ENCODE measurements at places on chromosomes 6 and 20.

DNA sequence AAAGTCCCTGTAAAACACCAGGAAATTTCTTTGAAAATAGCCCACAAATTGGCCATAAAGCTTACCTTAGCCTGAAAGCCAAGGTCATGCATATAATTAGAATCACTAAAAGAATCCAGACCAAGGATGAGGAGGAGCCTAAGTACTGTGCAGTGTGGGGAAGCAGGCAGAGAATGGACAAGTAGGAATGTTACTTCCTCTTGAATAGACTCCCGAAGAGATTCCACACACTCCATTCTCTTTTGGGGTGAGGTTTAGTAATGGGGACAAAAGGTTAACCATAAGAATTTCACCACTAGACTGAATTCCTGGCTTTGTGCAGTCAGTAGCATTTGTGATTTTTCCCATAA is 27.5 kb upstream of the MARCKS start:
- DNase-seq = no peak

DNA sequence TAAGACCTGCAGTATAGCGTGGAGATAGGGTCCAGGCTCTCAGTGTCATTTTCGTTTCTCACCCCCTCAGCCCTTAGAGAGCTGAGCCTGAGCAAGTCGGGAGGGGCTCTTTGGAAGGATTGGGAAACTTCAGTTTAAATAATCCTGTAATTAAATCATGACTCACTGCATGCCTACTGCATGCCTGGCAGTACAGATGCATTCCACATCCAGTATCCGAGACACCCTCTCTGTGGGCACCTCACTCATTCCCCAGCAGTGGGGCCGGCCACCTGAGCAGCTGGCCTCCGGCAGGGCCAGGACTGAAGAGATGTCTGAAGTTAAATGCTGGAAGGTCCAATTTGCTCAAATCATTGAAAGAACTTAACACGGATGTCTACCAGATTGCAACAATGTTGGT is 316.6 kb downstream of the THBS2 start:
- DNase-seq = no peak

DNA sequence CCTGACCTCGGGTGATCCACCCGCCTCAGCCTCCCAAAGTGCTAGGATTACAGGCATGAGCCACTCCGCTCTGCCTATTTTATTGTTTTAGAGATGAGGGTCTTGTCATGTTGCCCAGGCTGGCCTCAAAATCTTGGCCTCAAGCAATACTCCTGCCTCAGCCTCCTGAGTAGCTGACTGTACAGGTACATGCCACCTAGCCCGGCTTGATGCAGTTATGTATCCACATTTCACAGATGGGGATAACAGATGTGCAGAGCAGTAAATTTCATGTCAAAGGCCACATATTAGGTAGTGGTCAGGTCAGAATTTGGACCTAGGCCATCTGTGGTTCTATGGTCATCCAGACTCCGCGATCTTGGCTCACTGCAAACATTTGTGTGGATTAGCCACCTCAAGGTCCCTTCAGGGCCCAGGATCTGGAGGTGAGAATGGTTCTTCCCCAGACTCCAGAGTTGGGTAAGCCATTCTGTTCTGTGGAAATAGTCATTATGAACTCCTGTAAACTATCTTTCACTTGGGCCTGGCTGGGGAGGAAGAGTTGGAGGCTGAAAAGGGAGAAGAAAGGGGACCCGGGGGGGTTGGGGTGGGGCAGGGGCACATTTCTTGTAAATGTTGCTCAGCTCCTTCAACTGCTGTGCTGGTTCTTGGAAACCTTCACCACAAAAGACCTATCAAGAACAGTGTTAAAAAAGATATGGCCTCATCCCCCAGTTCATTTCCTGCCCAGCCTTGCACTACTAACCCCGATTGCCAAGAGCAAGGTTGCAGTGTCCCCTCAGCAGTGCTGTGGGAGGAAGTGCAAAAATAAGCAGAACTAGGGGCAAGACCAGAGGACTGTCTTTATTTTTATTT is 13.0 kb downstream of the PIM1 start:
- DNase-seq = no peak

DNA sequence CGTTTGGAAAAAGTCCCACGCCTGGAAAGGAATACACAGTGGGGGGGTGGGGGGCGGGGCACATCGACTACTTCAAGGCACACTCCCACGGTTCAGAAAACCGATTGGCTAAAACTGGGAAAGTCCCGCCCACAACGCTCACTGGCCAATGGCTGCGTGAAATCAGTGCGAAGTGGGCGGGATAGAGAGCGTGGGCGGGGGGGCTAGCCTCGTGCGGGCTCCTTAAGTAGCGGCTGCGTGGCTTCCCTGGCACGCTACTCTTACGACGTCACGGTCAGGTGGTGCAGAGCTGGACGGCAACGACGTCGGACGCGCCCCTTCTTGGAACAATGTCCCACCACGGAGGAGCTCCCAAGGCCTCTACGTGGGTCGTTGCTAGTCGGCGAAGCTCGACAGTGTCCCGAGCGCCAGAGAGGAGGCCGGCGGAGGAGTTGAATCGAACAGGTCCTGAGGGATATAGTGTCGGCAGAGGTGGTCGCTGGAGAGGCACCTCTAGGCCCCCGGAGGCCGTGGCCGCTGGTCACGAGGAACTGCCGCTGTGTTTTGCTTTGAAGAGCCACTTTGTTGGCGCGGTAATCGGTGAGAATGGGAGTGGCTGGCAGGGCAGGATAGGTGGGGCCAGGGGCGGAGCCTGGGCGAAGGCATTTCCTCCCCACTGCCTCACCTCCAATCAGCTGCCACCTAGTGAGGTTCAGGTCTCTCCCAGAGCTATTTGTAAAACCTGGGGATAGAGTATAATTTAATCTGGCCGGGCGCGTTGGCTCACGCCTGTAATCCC is at the start of gene DDX43:
DDX43 (plus strand) TSS at position 252 of the 778 bp plus-strand sequence; CDS start at position 330, 78 bp downstream.
- DNase-seq = peak; percentile 14

DNA sequence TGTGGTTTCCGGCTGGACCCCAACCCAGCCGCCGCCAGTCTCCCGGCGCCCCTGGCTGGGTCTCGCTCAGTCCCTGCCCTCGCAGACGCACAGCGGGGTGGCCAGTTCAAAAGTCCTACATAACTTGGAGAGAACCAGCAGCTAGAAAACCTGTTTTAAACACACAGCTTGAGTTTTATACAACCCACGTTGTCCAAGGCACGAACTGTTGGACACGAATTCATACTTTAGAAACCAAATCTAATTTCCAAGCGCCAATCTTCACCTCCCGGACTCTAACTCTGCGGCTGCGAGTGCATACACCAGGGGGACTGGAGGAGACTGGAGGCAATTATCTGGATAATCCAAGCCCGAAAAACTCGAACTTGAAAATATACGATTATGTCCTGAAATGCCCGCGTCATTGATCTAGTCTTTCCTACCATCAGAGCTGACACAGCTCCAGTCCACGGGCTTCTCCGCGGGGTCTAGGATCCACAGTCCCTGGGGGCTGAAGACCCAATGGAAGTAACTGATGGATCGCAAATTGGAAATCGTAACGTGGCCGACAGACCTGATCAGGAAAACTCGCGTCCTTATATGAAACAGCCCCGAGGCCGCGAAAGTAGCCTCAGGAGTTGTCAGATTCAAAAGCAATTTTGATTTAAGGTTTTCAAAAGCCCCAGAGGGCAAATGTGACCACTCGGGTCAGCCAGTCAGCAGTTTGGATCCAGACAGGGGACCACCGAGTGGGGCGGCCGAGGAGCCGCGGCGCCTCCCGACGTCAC is 843 bp upstream of the HEY2 start:
- DNase-seq = no peak

- DNase-seq = no peak
Measured at GRCh38 chr20:32132911-32133549, 23.5 kb downstream of the TM9SF4 start.

- no peak for DNase-seq
Measured at GRCh38 chr20:49140834-49141233, 47.3 kb downstream of the STAU1 start.

Measured in stimulated activated CD8-positive, alpha-beta memory T cell treated with anti-CD3 and anti-CD28 coated beads, Interleukin-7, amount 100 ng/mL, for 24 hours (primary cell).